ENCODE measurements at places on chromosomes 2 and 18. TPM values are rescaled to one million over a fixed set of nuclear protein-coding genes. Genes with fewer than 3 reads are reported as not detected.

DNA sequence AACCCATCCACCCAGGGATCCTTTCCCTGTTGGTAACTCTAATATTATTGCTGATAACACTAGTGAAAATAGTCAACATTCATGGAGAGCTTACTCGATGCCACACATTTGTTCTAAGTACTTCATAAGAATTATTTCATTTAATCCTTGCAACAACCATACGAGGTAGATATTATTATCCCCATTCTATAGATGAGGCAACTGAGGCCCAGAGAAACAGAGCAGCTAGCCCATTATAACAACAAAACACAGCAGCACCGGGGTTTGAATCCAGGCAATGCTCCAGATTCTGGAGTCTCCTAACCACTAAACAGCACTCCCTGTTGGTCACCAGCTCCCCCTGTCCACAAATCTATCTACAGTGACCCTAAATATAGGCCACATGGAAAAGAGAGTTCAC is 90.4 kb upstream of the PKDCC start:
- DNase-seq, result no peak

CXCR1 gene
- 1.9 TPM for total RNA-seq

DNA sequence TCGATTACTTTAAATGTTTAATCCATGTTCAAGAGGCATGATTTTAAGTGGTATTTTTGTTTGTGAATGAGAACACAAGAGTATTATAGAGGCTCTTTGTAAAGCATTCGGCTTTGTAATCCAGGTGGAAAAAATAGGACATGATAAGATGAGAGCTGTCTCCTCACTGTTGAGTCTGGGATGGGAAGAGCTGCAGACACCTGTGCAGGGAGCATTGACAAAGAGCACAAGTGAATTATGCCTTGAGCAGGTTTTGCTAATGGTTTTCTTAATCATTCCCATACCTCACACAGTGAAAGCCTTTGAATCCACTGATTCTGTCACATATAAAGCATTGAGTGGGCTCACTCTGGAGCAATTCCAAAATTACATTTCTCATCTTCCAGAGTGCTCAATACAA is 9.6 kb downstream of the COL6A3 start:
- DNase-seq, result no peak

DNA sequence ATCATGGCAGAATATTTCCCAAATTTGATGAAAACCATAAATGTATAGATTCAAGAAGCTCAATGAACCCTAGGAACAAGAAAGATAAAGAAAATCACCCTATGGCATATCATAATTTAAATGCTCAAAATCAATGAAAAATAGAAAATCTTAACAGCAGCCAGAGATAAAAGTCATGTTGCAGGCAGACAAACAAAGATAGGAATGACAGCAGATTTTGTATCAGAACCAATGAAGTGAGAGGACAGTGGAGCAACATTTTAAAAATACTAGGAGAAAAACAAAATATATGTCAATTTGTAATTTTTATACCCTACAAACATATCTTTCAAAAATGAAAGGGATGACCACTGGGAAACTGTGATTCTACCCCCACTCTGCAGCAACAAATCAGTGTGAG is 203.3 kb downstream of the PIEZO2 start:
- no peak for DNase-seq

- no peak for DNase-seq
Measured at GRCh38 chr2:108988796-108989713, at the start of gene EDAR. TSS of gene EDAR (minus strand) at chr2:108989220. CDS start at chr2:108931014, 58,206 bp downstream.

DNA sequence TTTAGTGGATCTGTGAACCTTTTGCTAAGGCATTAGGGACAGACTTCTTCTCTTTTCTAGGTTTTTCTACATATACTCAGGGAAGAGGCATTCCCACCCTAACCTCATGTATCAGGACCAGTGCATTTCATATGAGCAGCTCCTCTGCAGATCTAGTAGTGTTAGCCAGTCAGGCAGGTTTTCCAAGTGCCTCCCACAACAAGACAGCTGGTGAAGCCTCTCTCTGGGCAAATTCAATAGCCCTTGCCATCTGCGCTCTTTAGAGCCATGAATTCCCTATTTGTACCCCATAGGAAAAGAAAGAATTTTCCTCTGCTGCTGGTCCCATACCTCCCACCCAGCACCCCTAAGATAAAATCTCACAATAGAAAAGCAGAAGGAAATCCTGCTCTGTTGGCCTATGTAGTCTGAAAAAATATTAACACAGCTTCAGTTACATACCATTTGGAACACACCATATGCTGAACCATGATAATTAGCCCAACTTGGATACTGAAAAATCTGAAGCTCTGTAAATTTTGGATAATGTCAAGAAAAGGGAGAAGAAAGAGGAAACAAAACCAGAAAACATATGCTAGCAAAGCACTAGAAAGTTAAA is 1354.6 kb upstream of the NRXN1 start:
- no peak for DNase-seq

- no peak for DNase-seq
Measured at GRCh38 chr2:168350380-168350779, 103.0 kb upstream of the STK39 start.

DNA sequence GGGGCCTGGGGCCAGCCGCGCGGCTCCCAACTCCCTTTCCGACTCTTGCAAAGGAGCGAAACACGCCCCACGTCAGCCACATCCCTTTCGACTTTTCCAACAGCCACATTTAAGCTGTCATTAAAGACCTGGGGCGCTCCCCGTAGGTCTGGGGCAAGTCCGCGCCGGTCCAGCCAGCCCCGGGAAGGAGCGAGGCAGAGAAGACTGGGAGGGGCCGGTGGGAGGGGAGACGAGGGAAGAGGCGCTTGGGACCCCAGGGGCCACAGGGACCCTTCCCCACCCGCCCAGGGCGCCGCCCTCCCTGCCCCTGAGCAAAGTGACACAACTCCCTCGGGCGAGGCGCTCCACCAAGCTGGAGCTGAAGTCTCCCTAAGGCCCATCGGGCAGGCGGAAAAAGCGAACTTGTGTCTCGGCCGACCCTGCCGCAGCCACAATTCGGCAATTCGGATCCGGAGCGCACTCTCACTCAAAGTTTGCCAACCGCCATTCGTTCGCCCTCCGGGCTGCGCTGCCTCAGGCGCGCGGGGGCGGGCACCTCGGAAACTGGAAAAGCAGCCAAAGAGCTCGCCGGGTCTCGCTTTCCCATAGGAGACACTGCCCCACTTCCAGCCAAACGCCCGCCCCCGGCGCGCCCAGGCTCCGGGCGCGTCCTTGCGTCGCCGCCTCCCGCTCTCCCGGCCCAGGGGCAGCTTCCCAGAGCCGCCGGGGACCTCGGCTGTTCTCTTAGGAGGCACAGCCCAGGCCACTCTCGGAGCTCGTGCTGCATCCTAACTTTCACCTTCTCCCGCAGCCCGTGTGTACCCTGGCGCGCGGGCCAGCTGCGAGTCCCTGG is 1.1 kb upstream of the KCTD1 start:
- no peak for DNase-seq

TRIM54 gene
- total RNA-seq, result 218 TPM
